Hair follicular keratinocyte (primary cell): ENCODE measurements at places on chromosomes 3 and 15. TPM values are rescaled to one million over a fixed set of nuclear protein-coding genes. Genes with fewer than 3 reads are reported as not detected.

The LOXL1 gene
- 12.8 and 16.4 TPM in 2 replicates for total RNA-seq

The ERICH6 gene
- not detected in 2 replicates for total RNA-seq

The PRR23A gene
- not detected in 2 replicates for total RNA-seq

The CILP gene
- total RNA-seq = not detected in 2 replicates

The CLDN16 gene
- total RNA-seq = not detected in 2 replicates

The ATR gene
- total RNA-seq = 13.2 and 19.1 TPM in 2 replicates

The PLA2G4B gene
- 0.23 and 1.7 TPM in 2 replicates for total RNA-seq

The ZCWPW2 gene
- 0.23 and 0.42 TPM in 2 replicates for total RNA-seq

The PTX3 gene
- total RNA-seq = 0.23 and 2.7 TPM in 2 replicates

The ELL3 gene
- total RNA-seq = 2.3 and 7.2 TPM in 2 replicates

The SH3BP5 gene
- total RNA-seq = 8.8 and 13.9 TPM in 2 replicates

The PEX5L gene
- total RNA-seq = 0.15 and 3.0 TPM in 2 replicates

The CLDN18 gene
- total RNA-seq = not detected in 2 replicates

The OR4F6 gene
- not detected in 2 replicates for total RNA-seq

The MYRIP gene
- not detected in 2 replicates for total RNA-seq

The TGM5 gene
- total RNA-seq = 0.16 TPM in 1 of 2 replicates, not detected in the other

The CD47 gene
- total RNA-seq = 60.7 and 78.9 TPM in 2 replicates

The FBXW12 gene
- total RNA-seq = not detected in 2 replicates

The FXR1 gene
- total RNA-seq = 76.9 and 89.3 TPM in 2 replicates

The TNFSF10 gene
- 15.1 and 30.1 TPM in 2 replicates for total RNA-seq

The CMTM8 gene
- total RNA-seq = 0.87 and 2.5 TPM in 2 replicates

The PLSCR5 gene
- not detected in 2 replicates for total RNA-seq

The WDR76 gene
- 6.6 and 14.5 TPM in 2 replicates for total RNA-seq

The SPSB4 gene
- 0.04 TPM in 1 of 2 replicates, not detected in the other for total RNA-seq

The CFAP20DC gene
- 7.3 and 10.0 TPM in 2 replicates for total RNA-seq

The PDCD6IP gene
- total RNA-seq = 103 and 110 TPM in 2 replicates

The FEZF2 gene
- not detected in 2 replicates for total RNA-seq

The CA12 gene
- total RNA-seq = 67.4 and 107 TPM in 2 replicates

The CX3CR1 gene
- total RNA-seq = not detected in 2 replicates

The CLRN1 gene
- not detected in 2 replicates for total RNA-seq

The UNC13C gene
- total RNA-seq = under 0.01 TPM in 1 of 2 replicates, not detected in the other

The PLSCR4 gene
- 1.3 and 3.8 TPM in 2 replicates for total RNA-seq

The GOLGA6L4 gene
- total RNA-seq = 0.23 and 1.6 TPM in 2 replicates

The MESP1 gene
- 0.78 and 0.84 TPM in 2 replicates for total RNA-seq

The COLQ gene
- 0.08 and 0.16 TPM in 2 replicates for total RNA-seq

The PLEKHO2 gene
- total RNA-seq = 5.9 and 6.2 TPM in 2 replicates

The IGSF11 gene
- total RNA-seq = not detected in 2 replicates

The AZI2 gene
- 63.6 and 88.4 TPM in 2 replicates for total RNA-seq
